Panc1 (cell line): ENCODE measurements at places on chromosomes 16 and 17. TPM values are rescaled to one million over a fixed set of nuclear protein-coding genes. Genes with fewer than 3 reads are reported as not detected.

DNA sequence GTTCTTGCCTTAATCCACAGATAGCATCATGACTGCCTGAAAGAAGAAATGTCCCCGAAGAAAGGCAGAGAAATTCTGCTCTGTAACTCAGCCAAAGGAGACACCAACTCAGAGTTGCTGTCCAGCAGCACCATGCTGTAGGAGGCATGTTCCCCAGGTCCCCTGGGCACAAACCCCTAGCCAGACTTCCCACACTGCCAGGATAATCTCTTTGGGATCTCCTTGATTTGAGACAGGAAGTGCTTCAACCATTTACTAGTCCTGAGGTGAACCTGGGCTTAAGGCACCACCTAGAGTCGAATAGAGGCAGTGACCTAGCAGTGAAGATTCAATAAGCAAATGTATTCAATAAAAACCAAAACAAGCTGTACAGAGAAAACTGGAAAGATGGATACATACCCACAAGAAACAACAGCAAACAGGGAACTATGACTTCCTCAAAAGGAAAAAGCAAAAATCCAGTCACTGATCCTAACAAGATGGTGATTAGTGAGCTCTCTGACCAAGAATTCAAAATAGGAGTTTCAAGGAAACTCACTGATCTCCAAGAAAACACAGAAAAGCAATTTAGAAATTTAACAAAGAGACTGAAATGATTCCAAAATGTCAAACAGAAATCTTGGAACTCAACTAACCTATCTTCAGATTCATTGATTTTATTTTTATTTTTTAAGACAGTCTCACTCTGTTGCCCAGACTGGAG, 5.7 kb downstream of the OR4D2 start:
- no peak for DNase-seq

- DNase-seq: no peak
Measured at GRCh38 chr17:68249354-68249765, 1.5 kb downstream of the AMZ2 start.

GRCh38 chr16:66337463-66338188, 28.9 kb upstream of the CDH5 start:
- no peak for DNase-seq

DNA sequence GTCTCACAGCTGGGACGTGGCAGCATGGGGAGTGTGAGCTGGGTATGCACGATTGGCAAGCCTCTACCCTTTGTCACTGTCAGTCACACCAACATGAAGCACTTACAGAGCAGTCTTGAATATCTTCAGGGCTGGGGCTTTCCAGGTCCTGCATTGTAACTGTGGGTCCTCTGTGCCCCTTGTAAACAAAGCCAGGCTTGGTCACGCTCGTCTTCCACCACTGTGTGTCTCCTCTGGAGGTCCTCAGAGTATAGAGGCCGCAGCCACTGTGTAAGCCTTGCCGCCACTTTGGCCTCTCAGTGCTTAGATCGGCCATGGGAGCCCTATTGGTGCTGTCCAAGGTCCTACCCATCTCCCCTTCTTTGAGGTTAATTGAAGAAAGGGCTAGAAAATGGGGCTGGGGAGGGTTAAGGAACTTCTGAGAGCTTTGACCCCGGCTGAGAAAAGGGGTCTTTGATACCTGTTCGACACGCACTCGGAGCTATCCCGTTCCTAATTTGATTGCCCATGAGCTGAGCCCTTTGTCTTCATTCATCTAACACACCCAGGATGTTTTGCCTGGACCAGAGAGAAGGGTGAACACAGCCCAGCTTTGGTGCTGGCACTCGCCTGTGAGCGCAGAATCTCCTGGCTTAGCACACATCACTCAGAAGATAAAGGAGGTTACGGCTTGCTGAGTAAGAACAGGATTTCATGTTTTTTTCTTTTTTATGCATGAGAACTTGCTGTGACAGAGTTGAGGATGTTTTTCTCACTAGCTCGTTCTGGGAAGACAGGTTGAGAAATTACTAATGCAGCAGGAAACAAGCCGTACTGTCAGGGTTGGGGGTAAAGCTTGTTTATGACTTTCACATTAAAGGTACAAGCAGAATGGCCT, 267.9 kb downstream of the CPPED1 start:
- DNase-seq: no peak

DNA sequence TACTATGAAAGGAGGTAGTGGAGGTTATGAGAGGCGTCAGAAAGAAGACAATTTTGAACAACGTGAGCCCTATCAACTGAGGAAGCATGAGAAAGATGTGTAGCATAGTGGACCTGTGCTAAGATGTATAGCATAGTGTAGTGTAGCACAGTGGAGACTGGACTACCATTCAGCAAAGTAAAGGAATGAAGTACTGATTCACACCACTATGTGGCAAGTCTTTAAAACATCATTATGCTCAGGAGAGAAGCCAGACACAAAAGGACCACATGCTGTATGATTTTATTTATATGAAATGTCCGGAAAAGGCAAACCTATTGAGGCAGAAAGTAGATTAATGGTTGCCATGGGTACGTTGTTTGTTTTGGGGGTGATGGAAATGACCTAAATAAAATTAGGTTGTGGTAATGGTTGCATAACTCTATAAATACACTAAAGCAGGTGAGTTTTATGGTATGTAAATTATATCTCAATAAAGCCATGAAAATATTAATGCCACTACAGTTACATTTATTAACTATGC, 20.4 kb upstream of the XYLT1 start:
- DNase-seq: no peak

DNA sequence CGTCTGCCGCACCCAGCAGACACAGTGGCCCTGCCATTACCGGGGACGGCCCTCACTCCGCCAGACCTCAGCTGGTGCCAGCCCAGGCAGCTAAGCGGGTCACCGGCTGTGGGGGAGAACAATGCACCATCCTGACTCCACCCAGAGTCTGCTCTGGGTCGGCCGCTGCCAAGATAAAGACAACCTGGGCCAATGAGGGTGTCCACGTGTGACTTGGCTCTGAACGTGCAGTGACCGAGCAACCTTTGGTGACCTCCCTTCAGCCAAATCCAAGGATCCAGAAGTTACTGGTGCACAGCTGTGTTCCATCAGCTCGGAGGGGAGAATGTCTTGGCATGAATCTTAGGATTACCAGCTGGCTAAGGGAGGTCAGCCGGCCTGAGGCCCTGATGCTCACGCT, 155.9 kb downstream of the NTN1 start:
- no peak for DNase-seq

GRCh38 chr17:31586946-31587345, 195.5 kb downstream of the RAB11FIP4 start:
- DNase-seq: no peak

GRCh38 chr16:56874800-56875199, 9.8 kb downstream of the SLC12A3 start:
- DNase-seq: no peak

GRCh38 chr17:44920565-44920940, 5.3 kb upstream of the GFAP start:
- DNase-seq: no peak

GRCh38 chr16:79677799-79678530, 77.4 kb upstream of the MAF start:
- DNase-seq: no peak

DNA sequence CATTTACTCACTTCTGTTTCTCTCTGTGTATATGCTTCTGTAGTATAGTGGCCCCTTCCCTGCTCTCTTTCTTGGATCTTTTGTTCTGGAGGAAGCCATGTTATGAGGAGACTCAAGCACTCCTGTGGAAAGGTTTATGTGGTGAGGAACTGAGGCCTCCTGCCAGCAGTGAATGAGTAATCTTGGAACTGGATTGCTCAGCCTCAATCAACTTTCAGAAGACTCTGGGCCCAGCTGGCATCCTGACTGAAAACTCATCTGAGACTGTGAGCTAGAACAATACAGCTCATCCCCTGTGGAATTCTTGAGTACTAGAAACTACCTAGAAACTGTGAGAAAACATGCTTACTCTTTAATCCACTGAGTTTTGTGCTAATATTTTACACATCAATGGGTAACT, 133.1 kb upstream of the ZKSCAN2 start:
- no peak for DNase-seq

- DNase-seq: no peak
Measured at GRCh38 chr16:50839920-50840729, 98.2 kb downstream of the CYLD start.

DNA sequence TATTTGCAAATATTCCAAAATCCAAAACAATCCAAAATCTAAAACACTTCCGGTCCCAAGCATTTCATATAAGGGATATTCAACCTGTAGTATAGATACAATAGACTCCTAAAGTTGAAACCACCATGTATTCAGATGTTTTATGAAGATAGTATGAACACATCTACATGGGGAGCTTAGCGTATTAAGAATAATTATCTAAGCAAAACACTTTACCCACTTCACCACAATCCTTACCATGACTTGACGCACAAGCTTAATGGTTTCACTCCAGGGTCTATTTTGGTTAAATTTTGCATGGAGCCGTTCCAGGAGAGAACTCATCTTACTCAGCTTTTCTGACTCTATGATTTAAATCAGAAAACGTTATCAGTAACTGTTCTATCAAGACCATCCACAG, 3.5 kb downstream of the MED1 start:
- DNase-seq: no peak

- no peak for DNase-seq
Measured at GRCh38 chr17:38727736-38728135, 2.4 kb upstream of the CISD3 start.

GRCh38 chr16:50683689-50684374, 2.7 kb upstream of the SNX20 start:
- no peak for DNase-seq

Gene HOXB13
- 8.1 TPM for total RNA-seq

Gene TBC1D3
- not detected for total RNA-seq

Gene TERB1
- not detected for total RNA-seq

Gene DNAAF8
- 2.3 TPM for total RNA-seq
